Fibroblast of mammary gland (primary cell): ENCODE measurements at places on chromosomes 1 and 21.

- DNase-seq = peak; percentile 25
These were observed 591.0 kb downstream of the ADGRL2 start for GRCh38 chr1:82391712-82392111.

DNA sequence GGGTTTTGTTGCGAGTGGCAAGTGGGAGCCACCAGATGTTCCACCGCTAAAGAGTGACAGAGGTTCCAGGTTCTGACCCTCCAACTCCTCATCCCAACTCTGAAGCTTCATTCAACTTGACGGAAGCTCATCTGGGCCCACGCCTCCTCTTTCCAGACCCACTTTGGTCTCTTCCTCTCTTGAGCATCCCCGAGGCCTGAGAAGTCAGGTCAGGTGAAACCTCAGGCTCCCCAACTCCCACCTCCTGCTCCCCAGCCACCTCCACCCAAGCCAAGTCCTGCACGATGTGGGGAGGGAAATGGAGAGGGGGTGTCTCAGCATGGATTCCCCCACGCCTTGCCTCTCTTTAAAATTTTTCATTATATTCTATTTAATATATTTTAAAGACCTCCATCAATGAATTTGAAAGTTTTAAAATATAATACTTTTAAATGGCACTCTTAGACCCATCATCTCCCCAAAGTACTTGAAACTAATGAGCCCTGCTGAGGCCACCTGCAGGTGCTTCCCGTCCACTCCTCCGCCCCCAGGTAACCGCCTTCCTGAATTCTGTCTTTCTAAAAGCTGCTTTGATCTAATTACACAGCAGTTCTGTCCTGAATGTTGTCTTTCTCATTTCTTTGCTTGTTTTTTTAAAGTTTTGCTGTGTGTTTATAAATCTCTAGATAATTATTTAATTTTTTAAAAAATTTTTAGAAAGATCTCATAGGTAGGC, 238.1 kb downstream of the KAZN start:
- DNase-seq = no peak

GRCh38 chr1:72283307-72284083, 1.2 kb upstream of the NEGR1 start:
- peak; percentile 61 for DNase-seq

DNA sequence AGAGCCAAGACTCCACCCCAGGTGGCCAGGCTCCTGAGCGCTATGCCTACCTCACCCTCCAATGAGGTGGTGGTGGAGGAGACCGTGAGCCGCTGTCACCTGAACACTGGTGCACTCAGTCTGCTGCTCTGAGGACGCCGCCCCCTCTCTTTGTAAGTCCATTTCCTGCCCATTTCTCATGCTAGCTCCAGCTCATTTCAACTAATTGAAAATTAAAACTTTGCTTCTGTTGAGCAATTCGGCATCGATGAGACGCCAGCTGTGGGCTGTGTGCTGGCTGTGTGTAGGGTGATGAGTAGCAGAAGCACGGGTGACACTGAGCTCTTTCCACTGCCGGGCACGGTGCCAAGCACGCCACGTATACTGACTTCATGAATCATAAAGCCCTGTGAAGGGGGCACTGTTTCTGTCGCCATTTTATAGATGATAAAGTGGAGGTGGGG, 11.2 kb downstream of the TNFRSF1B start:
- peak; percentile 92 for DNase-seq
